SK-N-SH (cell line): ENCODE measurements at places on chromosomes 6 and 20.

- peak; percentile 12 for DNase-seq
These were observed 161.0 kb downstream of the RALGAPA2 start for GRCh38 chr20:20551409-20551808.

GRCh38 chr6:52572536-52572935 is 4.3 kb downstream of the TRAM2 start:
- DNase-seq, result no peak

GRCh38 chr6:154917941-154918340 is 77.2 kb upstream of the TIAM2 start:
- DNase-seq, result no peak

DNA sequence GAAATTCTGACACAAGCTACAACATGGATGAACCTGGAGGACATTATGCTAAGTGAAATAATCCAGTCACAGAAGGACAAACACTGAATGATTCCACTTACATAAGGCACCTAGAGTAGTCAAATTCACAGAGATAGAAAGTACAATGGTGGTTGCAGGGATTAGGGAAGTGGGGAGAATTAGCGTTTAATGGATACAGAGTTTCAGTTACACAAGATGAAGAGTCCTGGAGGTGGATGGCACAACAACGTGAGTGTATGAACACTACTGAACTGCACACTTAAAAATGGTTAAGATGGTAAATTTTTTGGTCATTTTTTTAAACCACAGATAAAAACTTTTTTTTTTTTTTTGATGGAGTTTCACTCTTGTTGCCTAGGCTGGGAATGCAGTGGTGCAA is 24.7 kb downstream of the MOCS3 start:
- no peak for DNase-seq

- DNase-seq, result no peak
These were observed 28.8 kb upstream of the CFAP206 start for GRCh38 chr6:87378947-87379346.

DNA sequence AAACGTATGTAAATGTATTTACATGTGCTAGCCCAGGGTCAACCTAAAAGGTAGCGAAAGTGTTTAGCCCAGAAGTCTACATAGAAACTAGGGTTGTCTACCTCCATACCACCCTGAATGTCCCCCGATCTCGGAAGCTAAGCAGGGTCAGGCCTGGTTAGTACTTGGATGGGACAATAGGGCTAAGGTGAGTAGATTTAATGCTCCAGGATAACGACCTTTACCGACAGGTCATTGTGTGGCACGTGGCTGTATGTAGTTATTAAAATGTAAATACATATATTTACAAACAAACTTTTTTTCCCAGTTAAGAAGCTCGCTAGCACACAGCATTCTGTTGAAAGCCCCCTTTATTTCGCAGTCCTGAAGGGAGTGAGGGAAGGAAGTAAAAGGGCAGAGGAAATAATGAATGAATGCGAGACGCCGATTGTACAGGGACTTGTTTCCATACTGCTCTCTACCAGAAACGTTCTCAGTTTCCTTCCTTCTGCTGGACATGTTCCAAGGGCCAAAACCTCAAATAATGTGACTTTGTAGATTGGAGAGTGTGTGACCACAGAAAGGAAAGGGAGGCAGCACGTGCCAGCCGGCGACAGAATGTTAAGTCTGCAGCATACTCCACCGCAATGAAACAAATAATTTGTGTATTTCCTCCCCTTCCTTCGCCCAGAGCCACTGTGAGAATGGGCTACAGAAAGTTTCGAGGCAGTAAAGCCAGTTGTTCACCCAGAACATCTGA is 612 bp downstream of the ADAT2 start:
- peak; percentile 15 for DNase-seq

GRCh38 chr20:61271312-61272231 is 19.5 kb downstream of the CDH4 start:
- no peak for DNase-seq

DNA sequence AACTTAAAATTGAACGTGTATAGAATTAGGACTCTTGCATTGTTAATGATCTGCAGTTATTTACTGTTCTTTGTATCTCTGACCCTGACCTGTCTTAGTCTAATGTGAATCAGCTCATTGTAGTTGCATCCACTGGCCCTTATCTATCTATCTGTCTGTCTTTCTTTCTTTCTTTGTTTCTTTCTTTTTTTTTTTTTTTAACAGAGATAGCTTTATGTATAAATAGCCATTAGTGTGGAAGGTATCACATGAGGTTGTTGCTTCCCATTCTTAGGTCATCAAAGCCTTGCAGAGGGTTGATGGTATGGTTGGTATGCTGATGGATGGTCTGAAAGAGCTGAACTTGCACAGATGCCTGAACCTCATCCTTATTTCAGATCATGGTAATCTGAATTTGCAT is 59.9 kb downstream of the ENPP1 start:
- no peak for DNase-seq
